ENCODE measurements at places on chromosomes 2 and 18.

- no peak for DNase-seq
Measured at GRCh38 chr2:3420076-3420768, 40.7 kb downstream of the TRAPPC12 start.

DNA sequence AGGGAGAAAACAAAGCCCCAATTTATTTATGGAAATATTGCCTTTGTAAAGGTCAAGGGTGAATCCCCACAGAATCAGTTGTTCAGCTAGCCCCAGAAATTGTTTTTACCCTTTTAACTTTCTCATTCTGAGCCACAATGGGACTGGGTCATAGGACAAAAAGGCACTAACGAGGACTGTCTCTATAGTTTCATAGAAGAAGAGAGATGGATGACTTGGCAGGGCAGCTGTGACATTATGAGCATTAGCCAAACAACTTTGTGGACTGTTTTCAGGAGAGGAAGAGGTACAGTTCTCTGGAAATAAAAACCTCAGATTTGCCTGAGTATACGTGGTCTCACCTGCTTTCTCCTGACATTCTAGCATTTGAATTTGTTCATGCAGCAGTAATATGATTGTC lies 1155.8 kb upstream of the CHAC2 start:
- DNase-seq = no peak

- DNase-seq = peak; percentile 3
Measured at GRCh38 chr2:134773759-134774742, 55.3 kb upstream of the TMEM163 start.

- no peak for DNase-seq
Measured at GRCh38 chr2:145058457-145058856, 538.5 kb upstream of the ZEB2 start.

DNA sequence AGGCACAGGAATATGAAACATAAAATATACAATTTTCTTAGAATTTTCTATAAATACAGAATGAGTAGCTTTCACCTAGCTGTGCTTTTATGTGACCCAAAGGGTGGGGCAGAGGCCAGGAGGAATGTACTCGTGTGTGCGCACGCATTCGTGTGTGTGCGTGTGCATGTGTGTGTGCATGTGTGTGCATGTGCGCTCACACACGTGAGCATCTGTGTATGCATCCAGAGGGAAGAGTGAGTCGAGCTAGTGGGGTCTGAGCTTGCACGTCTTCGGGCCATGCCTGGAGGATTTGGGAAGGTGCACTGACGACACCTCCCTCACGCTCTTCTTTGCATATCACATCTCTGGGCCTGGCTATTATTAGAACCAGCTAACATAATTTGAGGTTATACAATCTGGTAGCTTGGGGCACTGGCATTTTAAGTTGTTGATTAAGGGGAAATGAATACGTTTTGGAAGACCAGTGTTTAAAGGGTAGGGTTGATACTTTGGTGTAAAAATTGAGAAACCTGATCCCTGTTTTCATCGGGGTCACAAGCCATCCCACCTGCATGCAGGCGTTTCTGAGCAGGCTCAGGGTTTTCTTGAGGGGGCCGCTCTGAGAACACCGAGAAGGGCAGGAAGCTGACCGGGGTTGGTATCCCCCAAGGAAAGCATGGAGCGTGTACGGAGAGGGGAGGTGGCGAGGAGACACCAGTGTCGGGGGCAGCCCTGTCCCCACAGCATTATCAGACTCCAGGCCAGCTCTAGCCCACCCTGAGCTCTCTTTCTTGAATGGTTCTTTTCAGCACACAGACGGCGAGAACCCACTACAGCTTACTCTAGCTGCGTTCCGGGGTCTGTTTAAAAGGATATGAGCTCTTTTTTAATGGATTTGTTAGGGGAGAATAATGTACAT lies 85.3 kb downstream of the LRRFIP1 start:
- no peak for DNase-seq

DNA sequence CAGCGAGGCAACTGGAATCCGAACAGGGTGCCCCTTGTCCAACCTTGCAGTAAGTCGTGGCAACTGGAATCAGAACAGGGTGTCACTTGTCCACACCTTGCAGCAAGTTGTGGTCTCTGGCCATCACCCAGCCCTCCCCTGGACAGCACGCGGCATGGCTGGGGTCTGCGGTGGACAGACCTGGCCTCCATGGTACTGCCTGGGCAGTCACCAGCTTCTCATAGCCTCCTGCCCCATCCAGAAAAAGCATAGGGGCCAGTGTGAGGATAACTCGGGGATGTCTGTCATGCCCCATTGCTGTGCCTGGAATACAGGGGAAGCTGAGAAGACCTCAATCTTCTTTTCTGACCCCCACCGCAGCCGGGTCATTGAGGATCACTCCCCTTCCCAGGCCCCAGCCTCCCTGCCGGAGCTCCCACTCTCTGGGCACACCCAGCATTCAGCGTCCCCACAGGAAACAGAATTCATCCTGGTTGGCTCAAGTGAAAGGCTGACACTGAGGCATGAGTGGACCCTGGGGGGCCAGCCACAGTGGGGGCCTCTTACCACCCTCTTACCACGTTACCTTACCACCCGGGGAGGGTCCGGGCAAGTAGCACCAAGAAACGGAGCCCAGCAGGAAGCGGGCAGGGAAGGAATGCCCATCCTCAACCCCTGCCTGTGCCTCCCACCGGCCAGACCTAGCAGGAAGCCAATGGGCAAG lies 68.0 kb upstream of the RAB6C start:
- DNase-seq = no peak

- no peak for DNase-seq
Measured at GRCh38 chr2:114283774-114284173, 158.7 kb upstream of the DPP10 start.

DNA sequence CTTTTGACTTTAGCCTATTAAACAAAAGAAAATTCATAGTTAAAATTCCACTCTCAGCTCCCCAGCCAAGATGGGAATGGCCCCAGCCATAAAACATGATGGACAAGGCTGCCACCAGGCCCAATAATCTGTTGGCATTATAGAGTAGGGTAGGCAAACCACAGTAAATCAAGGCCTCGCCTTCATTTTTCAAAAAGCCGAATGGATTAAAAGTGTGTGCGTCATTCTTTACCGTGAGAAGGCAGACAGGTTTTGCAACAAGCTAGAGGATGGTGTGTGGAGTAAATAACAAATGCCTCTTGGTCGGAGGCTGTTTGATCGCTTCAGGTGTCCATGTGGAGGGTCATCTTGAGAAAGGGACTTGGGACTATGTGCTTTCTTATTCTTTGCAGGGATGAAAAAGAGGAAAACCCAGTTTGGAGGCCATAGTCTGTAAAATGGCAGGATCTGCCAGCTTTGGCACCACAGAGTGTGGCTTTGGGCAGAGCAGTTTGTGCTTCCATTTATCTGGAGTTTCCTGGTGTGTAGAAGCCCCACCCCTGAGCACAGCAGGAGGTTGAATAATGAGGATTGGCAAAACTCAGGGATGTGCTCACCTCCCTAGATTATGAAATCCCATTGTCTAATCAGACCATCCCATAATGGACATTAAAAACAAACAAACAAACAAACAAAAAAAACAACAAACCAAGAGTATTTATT lies 57.1 kb upstream of the ITGB6 start:
- no peak for DNase-seq

- DNase-seq = no peak
Measured at GRCh38 chr2:120894966-120895365, 159.3 kb downstream of the GLI2 start.

- DNase-seq = no peak
Measured at GRCh38 chr2:11457935-11458334, 8.0 kb downstream of the E2F6 start.

DNA sequence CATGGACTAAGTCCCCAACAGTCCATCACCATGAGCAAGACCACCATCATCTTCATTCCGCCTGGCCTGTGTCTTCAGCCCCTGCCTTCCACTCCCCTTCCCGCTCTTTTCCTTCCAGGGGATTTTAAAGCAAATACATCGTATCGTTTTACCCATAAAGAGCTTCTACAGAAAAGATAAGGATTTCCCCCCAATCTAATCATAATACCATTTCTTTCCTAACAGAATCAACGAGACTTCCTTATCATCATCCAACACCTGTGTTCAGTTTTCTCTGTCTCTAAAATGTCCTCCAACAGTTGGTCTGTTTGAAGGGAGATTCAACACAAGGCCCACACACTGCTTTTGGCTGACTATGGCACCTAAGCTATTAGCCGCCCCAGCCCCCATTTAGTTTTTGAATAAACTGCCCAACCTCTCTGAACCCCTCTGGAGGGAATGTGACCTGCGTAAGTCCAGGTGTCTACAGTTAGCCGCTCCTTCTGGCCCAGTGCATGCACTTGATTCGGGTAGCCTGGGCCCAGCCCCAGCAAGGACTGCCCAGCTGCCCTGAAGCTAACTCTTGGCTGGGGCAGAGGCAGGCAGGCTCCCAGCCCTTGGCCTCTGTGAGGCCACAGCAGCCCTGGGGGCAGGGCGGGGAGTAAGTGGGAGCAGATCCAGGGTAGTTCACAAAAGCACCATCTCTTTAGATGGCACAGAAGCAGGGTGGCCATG lies 25.3 kb upstream of the SEMA4C start:
- no peak for DNase-seq

GRCh38 chr18:21548647-21549046 lies 51.9 kb downstream of the ESCO1 start:
- no peak for DNase-seq

GRCh38 chr2:189661148-189661956 lies at the start of gene ASNSD1:
Gene ASNSD1, plus strand, starts transcription at chr2:189661459. Its CDS starts 4,674 bp downstream, at chr2:189666133.
- peak; percentile 99 for DNase-seq

GRCh38 chr18:6798896-6799295 lies 69.4 kb downstream of the ARHGAP28 start:
- no peak for DNase-seq

DNA sequence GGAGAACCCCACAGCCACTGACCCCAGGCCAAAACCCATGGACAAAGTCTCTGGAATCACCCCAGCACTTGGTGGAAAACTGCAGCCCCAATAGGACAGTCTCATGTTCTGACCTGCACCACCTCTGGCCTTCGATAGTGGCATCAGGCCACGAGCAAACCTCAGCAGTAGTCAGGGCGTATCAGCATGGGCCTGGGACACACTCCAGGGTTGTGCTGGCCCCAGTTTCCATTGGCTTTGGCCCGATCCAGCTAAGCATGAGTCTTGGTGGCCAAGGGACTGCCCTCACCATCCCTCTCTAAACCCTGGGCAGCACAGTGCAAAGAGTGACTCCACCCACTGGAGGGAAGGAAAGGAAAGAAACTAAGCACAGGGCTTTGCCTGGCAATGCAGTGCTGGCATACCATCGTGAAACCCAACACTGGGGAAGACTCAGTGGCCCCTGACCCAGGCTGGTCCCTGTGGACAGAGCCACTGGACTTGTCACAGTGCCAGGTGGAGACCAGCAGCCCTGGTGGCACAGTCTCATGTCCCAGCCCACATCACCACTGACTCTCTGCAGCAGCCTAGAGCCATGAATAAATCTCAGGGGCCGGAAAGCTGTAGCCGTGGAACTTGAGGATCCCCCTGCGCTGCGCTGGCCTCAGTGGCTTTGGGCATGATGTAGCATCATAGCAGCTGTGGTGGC lies 46.3 kb downstream of the ZNF519 start:
- no peak for DNase-seq

DNA sequence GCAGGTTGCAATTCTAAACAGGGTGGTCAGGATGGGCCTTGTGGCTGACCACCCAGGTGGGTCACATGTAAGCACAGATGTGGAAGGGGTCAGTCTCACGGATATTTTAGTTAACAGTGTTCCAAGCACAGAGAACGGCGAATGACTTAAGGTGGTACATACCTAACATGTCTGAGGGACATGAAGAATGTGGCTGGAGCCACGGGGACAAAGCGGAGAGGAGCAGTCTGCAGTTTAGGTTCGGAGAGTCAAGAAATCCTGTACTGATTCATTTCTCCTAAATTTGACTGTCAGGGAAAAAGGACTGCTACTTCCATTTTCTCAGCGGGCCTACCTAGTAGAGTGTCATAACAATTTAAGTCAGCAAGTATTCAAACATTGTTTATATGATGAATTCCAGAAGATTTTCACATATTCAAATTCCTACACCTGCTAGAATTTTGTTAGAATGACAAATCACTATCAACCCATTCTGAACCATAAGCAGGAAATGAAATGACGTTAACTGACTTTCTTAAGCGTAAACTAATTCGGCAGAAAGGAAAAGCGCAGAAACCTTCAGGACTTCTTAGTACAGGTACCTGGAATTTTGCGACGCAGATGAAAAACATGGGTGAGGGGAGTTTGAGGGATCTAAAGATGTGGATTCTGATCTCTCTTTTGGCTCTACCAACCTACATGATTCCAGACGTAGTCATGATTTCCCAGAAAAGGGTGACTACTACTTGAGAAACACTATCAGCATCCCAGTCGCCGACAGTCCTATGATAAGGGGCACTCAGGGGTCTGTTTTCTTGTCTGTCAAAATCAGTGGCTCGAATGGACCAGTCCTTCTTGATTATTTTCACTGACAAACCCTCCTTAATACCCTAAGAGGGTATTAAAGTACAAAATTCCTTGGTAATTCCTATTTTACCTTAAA lies 41.3 kb downstream of the PTPN2 start:
- DNase-seq = no peak

DNA sequence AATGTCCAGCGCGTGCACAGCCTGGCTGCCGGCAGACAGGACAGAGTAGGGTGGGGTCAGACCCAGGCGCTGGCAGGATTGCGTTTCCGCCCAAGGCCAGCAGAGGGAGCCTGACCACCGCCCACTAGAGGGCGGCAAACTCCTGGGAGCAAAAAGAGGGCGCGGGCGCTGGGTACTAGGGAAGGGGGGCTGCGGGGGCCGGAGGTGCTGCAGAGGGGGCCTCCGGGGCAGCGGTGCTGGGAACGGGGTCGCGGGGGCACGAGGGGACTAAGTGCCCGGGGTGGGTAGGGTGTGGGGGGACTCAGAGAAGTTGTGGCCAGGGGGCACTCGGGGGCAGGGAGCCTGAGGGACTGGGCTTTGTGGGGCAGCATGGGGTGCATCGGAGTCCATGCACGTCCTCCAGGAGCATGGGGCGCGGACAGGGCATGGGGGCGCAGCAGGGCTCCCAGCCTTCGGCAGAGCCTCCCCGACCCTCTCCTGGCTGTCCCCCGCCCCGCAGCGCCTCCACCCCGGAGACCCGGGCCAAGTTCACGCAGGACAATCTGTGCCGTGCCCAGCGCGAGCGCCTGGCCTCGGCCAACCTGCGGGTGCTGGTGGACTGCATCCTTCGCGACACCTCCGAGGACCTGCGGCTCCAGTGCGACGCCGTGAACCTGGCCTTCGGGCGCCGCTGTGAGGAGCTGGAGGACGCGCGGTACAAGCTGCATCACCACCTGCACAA lies 3.2 kb downstream of the TEKT4 start:
- peak; percentile 1 for DNase-seq

- DNase-seq = no peak
Measured at GRCh38 chr18:7467708-7468466, 99.2 kb upstream of the PTPRM start.

DNA sequence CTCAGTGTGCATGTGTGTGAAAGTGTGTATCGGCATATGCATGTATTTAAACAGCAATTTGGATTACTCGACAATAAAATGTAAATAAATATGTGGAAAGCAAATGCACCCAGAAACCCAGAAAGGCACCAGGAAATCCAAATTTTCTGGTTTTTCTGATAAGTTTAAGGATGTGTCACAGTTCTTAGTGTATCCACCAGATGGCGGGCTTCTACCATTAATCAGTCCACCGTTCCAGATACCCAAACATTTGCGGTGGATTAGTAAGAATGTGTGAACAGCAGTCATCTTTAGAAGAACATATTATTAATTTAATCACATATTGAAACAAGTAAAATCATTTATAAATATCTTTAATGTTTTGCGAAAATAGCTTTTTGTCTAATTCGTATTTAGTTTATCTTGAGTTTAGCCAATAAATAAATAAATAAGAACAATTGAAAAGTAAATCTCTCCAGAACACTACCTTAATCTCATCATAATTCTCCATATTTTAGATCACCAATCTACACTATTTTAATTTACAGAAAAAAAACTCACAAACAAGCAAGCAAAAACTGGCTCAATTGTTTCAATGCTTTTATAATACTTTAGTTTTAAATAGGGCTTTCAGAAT lies 298.9 kb downstream of the DSEL start:
- DNase-seq = peak; percentile 79

All from foreskin fibroblast (primary cell).